ENCODE measurements at places on chromosomes 7 and 10.

DNA sequence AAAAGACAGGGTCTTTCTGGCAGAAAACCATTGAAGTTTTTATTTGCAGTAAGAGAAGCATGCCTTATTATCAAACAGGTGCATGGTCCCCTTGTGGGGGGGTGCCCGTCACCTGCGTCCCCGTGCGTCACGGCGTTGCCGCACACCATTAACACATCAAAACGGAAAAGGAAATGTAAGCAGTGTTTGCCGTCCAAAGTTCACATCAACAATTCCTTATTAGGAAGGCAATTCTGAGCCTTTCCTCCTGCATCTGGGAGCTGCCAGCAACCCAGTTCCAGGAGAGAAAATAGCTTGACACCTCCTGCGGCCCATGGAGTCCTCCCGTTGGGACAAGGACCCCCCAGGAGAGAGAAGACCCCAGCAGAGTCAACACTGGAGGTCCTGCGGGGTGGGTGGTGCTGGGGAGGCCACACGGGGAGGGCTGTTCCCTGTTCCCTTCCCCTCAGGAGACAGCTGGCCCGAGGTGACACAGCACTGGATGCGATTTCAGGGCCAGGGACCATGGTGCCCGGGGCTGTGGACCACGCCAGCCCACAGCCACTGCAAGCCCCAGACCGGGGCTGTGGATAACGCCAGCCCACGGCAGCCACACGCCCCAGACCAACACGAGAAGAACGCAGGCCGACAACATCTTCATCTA, 39.5 kb downstream of the DIP2C start:
- DNase-seq, result peak; percentile 43

- DNase-seq, result no peak
Observed at GRCh38 chr7:119562839-119563238, 710.1 kb upstream of the KCND2 start.

GRCh38 chr10:103276251-103276895, 565 bp upstream of the INA start:
- no peak for DNase-seq

- DNase-seq, result no peak
Observed at GRCh38 chr10:94213001-94213530, 149.7 kb downstream of the NOC3L start.

DNA sequence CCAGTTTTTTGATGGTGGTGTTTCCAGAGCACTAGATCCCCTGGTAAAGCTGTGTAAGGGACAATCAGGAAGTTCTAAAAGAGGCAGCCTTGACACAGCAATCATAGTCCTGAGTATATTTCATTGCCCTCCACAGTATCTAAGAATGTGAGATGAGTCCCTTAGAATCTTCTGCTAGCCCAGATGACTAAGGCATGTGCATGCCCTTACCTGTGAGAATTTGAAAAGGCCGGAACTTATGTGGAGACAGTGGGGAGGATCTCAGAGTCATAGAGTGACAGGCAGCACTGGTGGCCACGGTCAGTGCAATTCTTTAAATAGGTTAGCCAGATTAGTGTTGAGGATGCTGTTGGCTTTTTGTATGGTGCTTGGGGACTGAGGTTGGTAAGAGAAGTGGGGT, 361.4 kb upstream of the VSTM2A start:
- DNase-seq, result no peak

- DNase-seq, result no peak
Observed at GRCh38 chr7:20778063-20778721, 8.5 kb downstream of the SP8 start.

All from NCI-H2029 treated with DMSO at 0.1 percent for 48 hours (cell line).